ENCODE measurements at places on chromosomes 7 and 10.

- no peak for DNase-seq
These were observed 279.4 kb upstream of the HABP2 start for GRCh38 chr10:113273181-113274163.

GRCh38 chr10:6327961-6328698 is 125.4 kb downstream of the PFKFB3 start:
- no peak for DNase-seq

- DNase-seq: no peak
These were observed 136.5 kb upstream of the NAMPT start for GRCh38 chr7:106421181-106421762.

- no peak for DNase-seq
These were observed 79.0 kb downstream of the COBL start for GRCh38 chr7:51237446-51238133.

DNA sequence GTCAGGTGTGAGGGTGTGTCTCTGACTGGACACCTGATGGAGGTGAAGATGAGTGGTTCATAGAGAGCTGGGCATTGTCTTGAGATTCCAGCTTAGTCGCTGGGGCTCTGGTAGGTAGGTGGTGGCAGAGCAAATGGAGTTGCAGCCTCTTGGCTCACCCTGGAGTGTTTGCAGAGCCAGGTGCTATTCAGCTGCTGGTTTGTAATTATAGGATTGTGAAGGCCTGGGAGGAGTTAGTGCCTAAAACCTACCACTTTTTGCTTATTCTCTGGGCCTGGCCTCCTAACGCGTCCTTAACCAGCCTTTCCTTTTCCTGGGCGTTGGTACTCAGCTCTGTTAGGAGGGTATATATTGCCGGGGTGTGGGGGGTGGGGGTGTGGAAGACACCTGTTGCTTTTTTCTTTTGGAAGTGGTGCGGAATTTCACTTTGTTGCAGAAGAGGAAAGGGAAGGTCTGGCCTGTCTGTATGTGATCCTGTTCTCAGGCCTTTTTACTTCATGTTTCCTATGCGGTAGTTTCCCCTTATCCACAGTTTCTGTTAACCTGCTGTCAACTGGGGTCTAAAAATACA is 3.2 kb downstream of the PPRC1 start:
- DNase-seq: no peak

DNA sequence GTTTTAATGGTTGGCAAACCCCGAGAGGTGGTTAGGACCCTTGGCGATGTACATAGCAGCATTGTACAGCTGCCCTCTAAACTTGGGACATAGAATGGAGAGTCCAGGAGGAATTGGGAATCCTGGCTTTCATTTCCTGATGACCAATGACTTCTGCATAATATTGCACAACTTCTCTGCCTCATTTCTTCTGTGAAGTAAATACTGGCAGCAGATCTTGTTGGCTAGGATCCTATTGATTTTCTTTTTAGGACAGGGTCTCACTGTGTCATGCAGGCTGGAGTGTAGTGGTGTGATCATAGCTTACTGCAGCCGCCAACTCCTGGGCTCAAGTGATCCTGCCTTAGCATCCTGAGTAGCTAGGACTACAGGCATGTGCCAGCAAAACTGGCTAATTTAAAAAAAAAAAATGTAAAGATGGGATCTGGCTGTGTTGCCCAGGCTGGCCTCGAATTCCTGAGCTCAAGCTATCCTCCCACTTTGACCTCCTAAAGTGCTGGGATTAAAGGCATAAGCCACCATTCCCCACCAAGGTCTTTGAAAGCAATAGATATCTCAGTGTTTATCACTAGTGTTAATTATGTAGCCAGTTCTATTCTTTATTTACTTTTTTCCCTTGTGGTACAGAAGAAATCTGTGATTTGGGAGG is 58.1 kb downstream of the PODXL start:
- no peak for DNase-seq

GRCh38 chr7:156667110-156667426 is 26.5 kb downstream of the RNF32 start:
- DNase-seq: no peak

DNA sequence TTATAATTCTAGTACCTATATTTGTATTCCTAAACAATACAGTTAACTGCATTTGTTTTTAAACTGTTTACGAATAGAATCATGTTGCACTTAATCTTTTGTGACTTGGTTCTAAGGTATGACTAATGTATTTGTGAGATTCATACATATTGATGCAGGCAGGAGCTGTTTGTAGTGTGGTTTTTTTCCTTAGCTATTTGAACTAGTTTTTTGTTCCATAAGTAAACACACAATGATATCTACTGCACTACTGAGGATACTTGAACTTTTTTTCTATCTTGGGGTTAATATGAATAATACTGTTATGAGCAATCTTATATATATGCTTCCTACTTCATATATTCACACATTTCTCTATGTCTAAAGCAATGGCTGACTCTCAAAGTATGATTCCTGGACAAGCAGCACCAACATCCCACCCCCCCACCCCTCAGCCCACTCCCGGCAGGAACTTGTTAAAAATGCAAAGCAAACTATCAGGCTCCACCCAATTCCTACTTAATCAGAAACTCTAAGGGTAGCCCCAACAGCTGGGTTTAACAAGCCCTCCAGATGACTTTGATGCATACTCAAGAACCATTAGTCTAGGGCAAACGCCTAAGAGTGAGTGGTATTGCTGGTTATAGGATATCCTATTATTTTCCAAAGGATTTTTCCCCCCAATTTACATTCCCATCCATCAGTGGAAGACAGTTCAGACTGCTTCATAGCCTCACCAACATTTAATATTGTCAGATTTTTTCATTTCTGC is 25.8 kb downstream of the BRAF start:
- DNase-seq: no peak

DNA sequence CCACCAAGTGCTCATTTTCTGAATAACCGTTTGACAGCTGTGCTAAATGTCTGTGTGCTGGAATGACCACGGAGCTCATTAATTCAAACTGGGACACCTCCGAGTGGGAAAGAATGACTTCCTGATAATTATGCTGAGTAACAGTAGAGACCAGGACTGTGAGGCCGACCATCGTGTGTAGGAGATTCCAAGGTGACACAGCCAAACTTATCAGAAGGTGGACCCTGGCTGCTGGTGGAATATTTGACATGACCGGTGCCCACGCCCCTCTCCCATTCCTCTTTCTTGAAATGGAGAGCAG is 400.0 kb downstream of the PTPRN2 start:
- no peak for DNase-seq

DNA sequence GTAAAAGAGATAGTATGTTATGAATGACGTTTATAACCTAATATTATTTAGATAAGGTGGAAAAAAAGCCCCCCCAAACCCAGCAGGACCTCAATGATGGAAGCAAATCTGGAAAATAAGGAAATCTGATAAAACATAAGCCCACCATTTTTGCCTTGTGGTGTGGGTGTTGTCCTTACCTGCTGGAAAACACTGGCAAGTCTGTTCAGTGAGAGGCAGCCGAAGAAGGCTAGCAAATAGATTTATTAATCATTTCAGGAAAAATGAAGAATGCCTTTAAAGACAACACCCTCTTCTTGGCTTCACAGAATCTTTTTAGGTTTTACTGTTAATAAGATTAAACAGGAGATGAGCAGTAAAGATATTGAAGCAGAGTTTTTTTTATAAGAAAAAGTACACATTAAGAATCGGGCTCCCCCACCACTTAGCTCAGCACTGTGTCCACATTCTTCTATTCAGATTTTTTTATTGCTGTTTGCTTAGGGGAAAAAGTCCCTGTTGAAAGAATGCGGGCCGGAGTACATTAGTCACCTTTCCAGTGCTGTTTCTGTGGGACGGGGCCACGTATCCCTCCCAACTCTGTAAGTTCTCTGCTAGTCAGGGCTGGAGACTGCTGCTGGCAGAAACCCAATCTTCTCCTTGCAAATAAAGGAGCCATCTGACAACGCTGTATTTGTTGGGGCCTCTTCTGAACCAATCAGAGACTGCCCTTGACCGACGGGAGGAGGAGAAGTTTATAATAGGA is 104.1 kb downstream of the EVX1 start:
- peak; percentile 86 for DNase-seq

DNA sequence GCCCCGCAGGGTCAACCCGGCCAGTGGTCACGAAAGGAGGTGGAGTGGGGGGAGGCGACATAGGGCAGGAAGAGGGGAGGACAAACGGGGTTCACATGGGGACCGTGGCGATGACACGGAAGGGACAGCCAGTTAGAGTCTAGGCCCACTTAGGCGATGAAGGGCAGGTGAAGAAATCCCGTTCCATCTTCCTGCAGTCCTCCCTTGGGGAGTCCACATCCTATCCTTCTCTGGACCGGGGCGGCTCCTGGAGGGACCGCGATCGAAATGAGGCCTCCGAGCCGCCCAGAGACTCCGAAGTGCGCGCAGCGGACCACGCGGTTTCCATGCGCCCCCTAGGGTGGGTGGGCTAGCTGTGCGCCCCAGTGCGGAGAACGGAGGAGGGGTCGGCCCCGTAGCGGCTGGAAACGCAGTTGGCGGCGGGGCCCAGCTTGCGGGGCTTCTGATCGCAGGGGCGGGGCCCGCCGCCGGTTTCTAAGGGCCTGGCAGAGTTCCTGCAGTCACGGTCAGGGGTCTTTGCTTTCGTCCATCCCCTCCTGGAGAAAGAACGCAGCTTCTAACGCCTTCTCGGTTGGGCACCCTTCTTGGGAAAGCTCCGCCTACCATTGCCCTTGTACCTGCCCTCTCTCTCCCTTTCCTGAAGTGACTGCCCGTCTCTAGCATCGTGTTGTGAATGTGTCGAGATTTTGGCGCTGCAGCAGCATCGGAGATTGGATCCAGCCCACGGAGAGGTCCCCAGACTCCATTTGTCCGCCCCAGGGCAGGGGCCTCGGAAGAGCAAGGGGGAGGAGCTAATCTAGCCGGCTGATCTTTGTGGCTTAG is 17.9 kb upstream of the TMEM225B start:
- no peak for DNase-seq

DNA sequence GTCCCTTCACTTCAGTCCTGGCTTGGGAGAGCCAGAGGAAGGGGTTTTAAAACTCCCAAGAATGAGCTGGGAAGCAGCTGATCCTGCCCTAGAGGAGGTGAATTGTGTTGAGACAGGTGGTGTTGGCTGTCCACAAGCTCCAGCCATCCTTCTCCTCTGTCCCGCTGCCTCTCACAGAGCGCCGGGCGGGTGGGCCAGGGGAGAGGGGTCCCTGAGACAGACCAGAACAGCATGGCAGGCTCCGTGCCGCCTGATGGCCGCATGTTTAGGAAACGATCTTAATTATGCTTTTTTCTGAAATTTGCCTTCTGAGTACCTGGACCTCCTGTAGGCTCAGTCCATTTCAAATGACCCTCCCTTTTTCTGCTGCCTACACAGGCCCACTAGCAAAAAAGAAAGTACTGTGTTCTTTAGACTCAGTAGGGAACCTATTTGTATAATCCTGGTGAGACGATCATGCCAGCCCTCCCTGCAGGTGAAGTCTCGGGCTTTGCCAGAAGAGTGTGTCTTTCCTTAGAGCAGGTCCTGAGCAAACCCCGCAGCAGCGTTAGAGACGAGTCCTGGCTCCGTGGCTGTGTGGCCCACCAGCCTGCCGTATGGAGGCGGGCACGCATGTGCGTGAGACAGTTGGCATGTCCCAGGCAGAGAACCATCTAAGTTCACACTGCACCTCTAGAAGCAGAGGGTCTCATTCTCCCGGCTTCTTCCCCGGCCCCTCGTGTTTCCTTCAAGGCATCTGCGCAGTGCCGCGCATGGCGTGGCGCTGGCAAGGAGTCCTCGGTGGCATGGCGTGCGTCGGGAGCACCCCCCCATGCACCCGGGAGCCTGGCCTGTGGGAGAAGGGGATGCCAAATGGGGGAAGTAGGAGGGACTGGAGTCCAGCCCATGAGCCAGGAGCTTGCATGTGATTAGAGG is 26.3 kb upstream of the PWWP2B start:
- DNase-seq: no peak

- DNase-seq: no peak
These were observed 362.7 kb upstream of the SHH start for GRCh38 chr7:156175003-156175402.

GRCh38 chr7:139099172-139099947 is 10.2 kb downstream of the ZC3HAV1 start:
- DNase-seq: no peak

- DNase-seq: no peak
These were observed 73.6 kb upstream of the DNAJB6 start for GRCh38 chr7:157263156-157263555.

DNA sequence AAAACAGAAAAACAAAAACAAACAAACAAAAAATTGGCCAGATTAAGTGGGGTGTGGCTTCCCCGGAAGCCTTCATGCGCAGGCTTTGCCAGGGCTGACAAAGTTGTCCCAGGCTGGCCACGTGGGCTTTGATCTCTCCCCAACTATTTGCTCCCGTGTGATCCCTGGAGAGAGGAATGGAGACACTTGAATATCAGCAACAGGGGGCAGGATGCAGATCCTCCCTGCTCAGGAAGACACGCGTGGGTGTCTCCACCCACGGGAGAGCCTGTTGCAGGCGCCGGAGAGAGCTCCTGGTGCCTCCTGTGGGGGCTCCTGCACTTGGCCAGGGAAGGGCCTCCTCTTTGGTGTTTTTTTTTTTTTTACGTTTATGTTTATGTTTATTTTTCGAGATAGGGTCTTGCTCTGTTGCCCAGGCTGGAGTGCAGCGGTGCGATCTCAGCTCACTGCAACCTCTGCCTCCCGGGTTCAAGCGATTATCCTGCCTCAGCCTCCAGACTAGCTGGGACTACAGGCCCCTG is 19.0 kb downstream of the TRIM56 start:
- DNase-seq: no peak

All from NCI-H460 (cell line).